ENCODE measurements at places on chromosomes 12 and 14.

- DNase-seq: no peak
Observed at GRCh38 chr12:54932691-54933090, 51.9 kb downstream of the TESPA1 start.

- no peak for DNase-seq
Observed at GRCh38 chr12:108831309-108831991, 25.9 kb downstream of the SSH1 start.

DNA sequence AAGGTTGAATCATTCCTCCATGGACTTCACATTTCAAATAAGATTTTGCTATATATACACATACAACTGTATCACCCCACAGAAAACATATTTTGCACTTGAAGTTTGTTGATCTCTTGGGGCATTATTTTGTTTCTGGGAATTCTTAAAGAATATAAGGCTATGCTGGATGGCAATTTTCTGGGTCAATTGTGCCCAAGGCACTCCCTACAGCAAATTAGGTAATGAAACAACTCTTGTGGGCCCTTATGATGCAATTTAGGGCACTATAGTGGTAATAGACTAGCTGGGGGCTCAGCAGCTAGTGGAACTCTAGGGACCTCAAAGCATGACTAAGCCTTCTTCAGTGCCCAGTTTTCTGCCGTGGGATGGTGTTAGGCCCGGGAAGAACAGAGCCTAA is 444.4 kb downstream of the NRXN3 start:
- DNase-seq: no peak

- no peak for DNase-seq
Observed at GRCh38 chr14:55858604-55859003, 259.6 kb upstream of the PELI2 start.

GRCh38 chr12:109621901-109622364 is 48.3 kb downstream of the MVK start:
- DNase-seq: no peak
